ENCODE measurements at places on chromosomes 5 and 9. TPM values are rescaled to one million over a fixed set of nuclear protein-coding genes. Genes with fewer than 3 reads are reported as not detected.

DNA sequence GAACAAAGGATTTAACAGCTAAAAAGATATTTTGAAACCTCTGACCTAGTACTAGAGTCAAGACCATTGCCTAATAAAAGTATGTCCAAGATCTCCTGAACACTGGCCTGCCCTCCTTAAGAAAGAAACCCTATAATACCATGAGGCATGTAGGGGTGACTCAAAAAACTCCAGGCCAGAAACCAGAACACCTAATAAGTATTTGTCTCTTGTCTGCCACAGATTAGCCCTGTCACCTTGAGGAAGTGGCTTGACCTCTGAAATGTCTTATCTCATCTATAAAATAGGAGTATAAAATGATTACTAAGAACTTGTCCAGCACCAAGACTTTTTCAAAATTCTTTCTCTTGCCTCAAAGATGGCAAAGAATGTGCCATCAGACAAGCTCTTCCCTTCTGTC lies 125.5 kb upstream of the RASGRF2 start:
- no peak for DNase-seq

DNA sequence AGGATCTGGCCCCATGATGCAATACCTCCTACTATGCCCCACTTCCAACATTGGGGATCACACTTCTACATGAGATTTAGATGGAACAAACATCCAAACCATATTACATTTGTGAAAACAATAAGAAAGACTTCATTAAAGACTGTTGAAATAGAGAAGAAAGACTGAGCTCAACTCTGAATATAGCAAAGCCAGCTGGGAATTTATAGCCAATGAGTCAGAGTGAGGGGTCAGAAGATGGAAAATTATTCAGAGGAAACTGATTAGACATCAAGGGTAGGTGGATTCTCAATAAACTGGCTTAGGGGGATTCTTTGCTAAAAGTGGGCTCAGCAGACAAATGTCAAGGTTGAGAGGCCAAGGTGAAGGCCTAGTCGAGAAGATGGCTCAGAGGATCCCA lies 25.6 kb downstream of the BTF3 start:
- no peak for DNase-seq

- DNase-seq: no peak
Observed at GRCh38 chr5:26245321-26245720, 793.1 kb downstream of the CDH9 start.

DNA sequence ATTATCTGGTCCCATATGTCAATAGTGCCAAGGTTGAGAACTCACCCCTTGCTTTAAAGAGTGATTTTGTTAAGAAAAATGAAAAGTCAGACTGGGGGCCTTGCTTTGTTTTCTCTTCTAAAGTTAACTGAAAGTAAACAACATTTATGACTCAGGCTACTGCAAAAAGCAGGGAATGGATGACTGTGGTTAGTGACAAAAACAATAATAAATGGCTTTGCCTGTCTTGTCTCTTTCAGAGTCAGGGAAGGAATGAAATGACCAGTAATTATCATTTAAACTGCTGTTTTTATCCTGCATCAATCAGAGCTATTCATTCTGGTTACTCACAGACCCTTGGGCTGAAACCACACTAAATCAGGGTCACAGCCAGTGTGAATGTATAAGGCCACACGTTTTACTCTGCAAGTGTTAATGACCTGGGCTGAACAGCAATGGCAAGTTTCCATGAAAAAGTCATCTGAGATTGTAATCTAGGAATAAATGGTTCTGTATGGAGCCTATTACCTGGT lies 112.2 kb downstream of the ZNF608 start:
- DNase-seq: no peak

GRCh38 chr5:119071561-119071995 lies 691 bp downstream of the DMXL1 start:
- no peak for DNase-seq

DNA sequence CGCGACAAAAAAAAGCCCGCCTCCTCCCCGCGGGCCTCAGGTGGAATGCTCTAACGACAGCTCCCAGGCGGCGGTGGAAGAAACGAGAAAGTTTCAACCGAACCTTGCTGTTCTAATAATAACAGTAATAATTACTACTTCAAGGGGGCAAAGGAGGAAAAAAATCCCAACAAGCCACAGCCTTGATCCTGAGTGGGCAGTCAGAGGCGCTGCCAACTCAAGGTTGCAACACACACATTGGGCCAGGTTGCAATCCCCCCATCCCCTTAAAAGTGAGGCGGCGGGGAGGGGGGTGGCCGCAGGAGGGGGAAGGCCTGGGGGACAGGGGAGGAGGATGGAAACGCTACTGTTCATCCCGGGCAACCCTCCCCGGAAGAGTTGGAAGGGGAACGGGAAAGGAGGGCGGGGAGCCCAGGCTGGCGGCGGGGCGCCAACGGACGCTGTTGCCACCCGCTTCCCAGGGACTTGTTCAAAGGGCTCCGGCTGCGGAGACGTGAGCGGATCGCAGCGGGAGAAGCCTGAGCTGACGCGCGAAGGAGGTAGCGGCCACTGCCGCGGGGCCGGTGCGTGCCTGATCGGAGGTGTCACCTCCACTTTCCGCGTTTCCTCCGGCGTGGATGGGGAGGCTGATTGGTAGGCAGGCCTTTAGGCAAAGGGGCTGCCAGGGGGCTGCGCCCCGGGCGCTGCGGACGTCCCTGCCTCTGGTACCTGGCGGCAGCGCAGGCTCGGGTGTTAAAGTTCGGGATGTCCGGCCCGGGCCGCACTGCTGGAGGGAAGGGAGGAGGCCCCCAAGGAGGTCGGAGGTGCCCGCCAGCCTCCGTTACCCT lies 647 bp downstream of the SMARCA2 start:
- peak; percentile 80 for DNase-seq

Gene GPX3
- 592 TPM for total RNA-seq

GRCh38 chr9:125556046-125556721 lies 150.8 kb downstream of the MAPKAP1 start:
- peak; percentile 52 for DNase-seq

DNA sequence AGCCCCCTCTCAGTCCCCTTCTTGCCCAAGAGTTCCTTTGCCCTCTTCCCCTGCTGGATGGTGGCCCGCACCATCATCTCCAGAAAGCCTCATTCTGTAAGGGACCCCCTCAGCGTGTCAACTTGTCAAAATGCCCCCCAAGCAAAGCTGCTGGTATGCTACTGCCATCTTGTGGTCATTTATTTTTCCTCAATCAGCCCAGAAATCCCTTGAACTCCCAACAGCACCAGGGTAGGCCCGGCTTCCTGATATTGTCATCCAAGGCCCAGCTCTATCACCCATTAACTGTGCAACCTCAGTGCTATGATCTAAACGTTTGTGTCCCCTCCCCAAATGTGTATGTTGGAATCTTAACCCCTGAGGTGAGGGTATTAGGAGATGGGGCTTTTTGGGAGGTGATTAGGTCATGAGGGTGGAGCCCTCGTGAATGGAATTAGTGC lies 53.2 kb upstream of the FBXW11 start:
- DNase-seq: no peak

Gene PPIC
- 43.6 TPM for total RNA-seq

DNA sequence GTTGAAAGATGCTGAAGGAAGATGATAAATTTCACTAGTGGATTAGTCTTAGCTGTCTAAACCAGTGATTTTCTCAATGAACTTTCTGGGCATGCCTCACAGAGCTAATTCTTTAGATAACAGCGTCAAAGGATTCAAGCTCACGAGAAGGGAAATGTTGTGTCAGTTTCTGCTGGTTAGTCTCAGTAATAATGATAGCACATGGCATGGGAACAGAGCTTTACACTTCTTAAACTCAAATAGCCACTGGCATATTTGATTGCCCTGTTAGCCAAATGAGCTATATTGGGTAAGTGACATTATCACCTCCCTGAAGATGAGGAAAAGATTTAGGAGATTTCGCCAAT lies 139.3 kb upstream of the NR3C1 start:
- DNase-seq: no peak

- no peak for DNase-seq
Observed at GRCh38 chr5:67669916-67670315, 473.3 kb upstream of the CD180 start.

Gene SLC36A2
- 1.2 TPM for total RNA-seq

- DNase-seq: no peak
Observed at GRCh38 chr5:137478043-137478442, 21.1 kb downstream of the SPOCK1 start.

DNA sequence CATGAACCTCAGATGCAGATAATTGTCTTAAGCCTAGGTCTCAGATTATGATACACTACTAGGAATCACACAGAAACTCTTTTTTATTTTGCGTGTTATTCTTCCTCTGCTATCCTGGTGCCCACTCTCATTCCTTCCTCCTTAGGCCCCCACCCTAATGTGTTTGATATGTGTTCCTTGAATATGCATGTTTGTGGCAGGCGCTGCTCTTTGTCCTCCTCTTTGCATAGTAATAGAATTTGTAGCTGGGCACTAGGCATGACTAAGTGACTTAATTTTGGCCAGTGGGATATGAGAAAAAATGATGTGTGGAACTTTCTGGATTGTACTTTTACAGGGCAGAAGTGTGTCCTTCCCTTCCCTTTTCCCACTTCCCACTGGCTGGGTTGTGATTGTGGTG lies 345.1 kb downstream of the RAB3C start:
- DNase-seq: no peak

DNA sequence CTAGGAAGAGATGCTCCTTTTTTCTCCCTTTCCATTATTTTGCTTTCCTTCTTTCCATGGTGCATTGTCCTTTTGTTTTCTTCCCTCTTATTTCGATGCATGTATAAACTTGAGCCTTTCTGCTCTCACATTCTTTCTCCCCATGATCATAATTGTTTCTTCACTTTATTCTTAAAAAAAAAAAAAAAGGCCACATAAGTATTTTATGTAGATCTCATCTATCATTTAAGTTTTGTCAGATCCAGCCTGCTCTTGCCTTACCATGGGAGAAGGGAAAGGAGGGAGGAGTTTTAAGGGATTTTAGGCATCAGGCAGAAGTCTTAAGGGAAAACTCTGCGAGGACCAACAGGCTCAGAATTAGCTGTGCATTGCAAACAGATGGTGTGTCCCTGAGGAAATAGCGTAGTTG lies 11.1 kb downstream of the TGFBR1 start:
- no peak for DNase-seq

- peak; percentile 52 for DNase-seq
Observed at GRCh38 chr5:776862-777711, 7.4 kb downstream of the ZDHHC11B start.

DNA sequence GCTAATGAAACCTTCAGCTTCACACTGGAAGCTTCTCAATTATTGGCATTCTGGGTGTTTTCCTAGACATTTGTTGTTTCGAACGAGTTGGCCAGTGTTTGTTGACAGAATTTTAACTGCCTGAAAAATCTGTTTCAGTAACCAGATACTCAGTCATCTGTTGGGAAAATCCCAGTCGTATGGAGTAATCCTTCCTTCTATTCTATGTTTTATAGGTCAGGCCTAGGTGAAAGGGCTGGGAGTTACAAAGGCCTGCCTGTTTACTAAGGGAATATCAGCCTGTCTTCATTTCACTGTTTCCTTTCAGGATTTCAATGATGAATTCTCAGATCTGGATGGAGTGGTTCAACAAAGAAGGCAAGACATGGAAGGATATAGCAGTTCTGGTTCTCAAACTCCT lies 59.9 kb downstream of the GRAMD2B start:
- DNase-seq: no peak

GRCh38 chr9:69364510-69365150 lies 39.6 kb downstream of the ENTREP1 start:
- DNase-seq: no peak

- no peak for DNase-seq
Observed at GRCh38 chr5:95863383-95863757, 40.8 kb upstream of the GLRX start.

- DNase-seq: peak; percentile 40
Observed at GRCh38 chr5:32852535-32852934, 141.4 kb downstream of the NPR3 start.

GRCh38 chr9:123411636-123412035 lies 55.6 kb downstream of the CRB2 start:
- no peak for DNase-seq

Gene GABRA1
- total RNA-seq: not detected

Gene IL9
- total RNA-seq: not detected

DNA sequence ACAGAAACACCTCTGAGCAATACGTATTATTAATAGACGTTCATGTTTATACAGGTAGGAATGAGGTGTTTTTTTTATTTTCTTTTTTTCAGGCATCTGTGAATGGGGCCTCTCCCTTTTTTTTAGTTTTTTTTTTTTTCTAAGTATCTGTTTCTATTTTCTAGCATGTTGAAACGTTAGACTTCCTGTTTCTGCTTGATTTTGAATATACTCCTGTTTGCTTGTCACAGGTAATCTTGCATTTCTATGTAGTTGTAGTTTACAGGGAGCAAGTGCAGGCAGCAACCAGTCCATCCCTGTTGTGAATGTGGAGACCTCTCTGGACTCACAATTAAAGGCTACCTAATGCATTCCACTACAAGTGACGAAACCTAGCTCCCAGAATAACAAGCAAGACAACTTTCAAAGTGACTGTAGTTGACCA lies 22.8 kb upstream of the TNFAIP8 start:
- no peak for DNase-seq

Gene OR13J1
- total RNA-seq: not detected

GRCh38 chr5:128537221-128537999 lies 635 bp downstream of the FBN2 start:
- peak; percentile 48 for DNase-seq

Data from Right ventricle myocardium superior (tissue), 1 donor.